A549 treated with dexamethasone at 1 μM for 4 hours (cell line): ENCODE measurements at places on chromosomes 3 and 15. TPM values are rescaled to one million over a fixed set of nuclear protein-coding genes. Genes with fewer than 3 reads are reported as not detected.

ARRDC4 gene
- 0.13 to 0.20 TPM (median 0.15 TPM) in 5 replicates for total RNA-seq

UCN2 gene
- total RNA-seq = 4.9 to 8.5 TPM (median 6.9 TPM) in 5 replicates

RYR3 gene
- total RNA-seq = 0.05 to 0.12 TPM (median 0.07 TPM) in 4 of 5 replicates, not detected in the other

FBXL22 gene
- 0.14 to 0.49 TPM (median 0.27 TPM) in 5 replicates for total RNA-seq

PGBD4 gene
- total RNA-seq = 1.3 to 1.7 TPM (median 1.6 TPM) in 5 replicates

GRM7 gene
- total RNA-seq = not detected in 5 replicates
